ENCODE measurements at places on chromosomes 1 and 21.

DNA sequence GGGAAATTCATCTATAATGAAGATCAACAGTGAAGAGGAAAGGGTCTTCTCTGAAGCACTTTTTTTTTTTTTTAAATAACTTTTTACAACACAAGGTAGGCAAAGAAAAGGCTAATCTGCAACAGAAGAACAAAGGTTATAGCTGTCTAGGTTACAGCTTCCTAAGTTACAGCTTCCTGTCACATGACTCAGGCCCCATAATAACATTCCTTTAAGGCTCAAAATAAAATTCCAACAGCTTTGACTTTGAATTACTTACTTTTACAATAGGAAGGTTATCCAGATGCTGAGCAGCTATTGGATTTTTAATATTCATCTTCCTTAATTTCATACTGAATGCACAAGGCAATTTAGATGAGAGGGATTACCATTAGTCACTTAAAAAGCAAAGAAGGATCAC, 40.4 kb upstream of the TMEM61 start:
- no peak for DNase-seq

DNA sequence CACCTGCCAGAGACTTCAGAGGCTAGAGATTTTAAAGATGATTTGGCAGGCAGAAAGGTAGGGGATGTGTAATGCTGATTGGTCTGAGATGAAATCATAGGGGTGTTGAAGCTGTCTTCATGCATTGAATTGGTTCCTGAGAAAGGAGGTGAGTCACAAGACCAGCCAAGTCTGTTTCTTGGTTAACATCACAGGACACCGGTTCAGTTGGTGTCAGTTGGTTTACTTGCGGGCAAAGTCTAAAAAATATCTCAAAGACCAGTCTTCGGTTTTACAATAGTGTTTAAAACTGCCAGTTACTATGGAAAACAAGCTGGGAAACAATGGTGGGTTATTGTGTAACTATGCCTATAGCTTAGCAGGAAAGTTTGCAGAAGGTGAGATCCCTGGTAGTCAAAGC, 305.9 kb downstream of the BARHL2 start:
- DNase-seq: no peak

- DNase-seq: no peak
These were observed 6.1 kb upstream of the IGFN1 start for GRCh38 chr1:201184307-201185122.

- DNase-seq: no peak
These were observed 29.2 kb downstream of the RNU1-1 start for GRCh38 chr1:16484931-16485330.

DNA sequence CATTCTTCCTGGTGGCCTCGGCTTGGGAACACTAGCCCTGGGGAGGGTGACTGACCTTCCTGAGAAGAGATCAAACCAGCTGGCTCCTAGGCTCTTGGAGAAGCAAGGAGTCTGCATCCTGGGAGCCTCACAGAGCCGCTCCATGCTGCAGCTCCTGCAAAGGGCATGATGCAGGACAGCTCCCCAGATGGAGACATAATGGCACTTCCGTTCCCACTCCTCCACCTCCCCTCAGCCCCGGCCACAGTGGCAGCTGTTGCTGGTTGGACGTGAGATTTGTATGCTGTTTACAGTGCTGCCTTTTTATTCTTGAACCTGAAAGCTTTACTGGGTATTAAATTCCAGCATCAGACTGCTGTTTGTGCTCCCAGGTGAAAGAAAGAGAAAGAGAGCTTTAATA, 83.7 kb upstream of the CTTNBP2NL start:
- DNase-seq: no peak
